ENCODE measurements at places on chromosomes 5 and 9. TPM values are rescaled to one million over a fixed set of nuclear protein-coding genes. Genes with fewer than 3 reads are reported as not detected.

Gene PHYHD1
- 66.5 TPM for total RNA-seq

Gene KCNMB1
- 5.2 TPM for total RNA-seq

Gene MRPL41
- 55.2 TPM for total RNA-seq

Gene PTPN3
- total RNA-seq, result 16.9 TPM

- H3K4me1 ChIP-seq, result no peaks in the 10 kb centered on the region
- DNase-seq, result no peak
- no peaks in the 10 kb centered on the region for H3K36me3 ChIP-seq
- H3K27ac ChIP-seq, result no peak overlapping the region
- no peak overlapping the region for H3K4me3 ChIP-seq
- H3K27me3 ChIP-seq, result no peaks in the 10 kb centered on the region
Measured at GRCh38 chr5:54959673-54960418, 25.5 kb downstream of the ESM1 start.

DNA sequence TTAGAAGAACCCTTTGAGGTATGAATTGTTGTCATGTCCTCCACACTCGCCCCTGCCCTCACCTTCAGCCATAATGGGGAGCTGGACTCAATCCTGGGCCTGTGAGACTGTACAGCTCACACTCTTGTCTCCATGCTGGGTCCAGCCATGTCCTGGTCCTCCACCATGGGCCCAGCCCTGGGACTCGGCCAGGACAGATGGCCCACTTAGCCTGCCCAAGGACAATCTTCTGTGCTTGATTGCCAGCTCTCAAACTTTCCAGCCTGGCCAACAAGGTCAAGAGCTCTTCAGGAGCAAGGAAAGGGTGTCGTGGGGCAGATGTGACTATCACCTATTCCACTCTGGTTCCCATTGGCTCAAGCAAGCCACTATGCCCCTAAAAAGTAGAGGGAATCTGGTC, 90.8 kb downstream of the HRH2 start:
- peaks cover 22% of the 10 kb centered on the region for H3K27me3 ChIP-seq
- H3K27ac ChIP-seq, result no peak overlapping the region
- no peaks in the 10 kb centered on the region for H3K36me3 ChIP-seq
- no peak overlapping the region for H3K4me3 ChIP-seq
- no peak for DNase-seq
- H3K4me1 ChIP-seq, result no peaks in the 10 kb centered on the region

DNA sequence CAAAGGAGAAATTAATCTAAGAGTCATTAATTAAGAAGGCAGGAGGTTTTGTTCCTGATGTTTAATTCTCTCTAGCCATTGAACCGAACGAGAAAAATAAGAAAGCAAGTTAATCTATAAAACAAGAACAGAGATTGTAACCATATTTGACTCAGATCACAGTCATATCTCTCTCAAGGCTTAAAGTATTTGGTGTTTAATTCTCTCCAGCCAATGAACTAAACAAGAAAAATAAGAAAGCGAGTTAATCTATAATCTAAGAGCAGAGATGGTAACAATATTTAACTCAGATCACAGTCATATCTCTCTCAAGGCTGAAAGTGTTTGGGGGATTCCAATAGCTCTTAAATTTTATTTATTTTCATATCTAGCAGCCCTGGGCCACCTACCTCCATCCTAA, 74.4 kb upstream of the SHISAL2B start:
- H3K4me1 ChIP-seq, result no peaks in the 10 kb centered on the region
- H3K27me3 ChIP-seq, result peaks cover 3% of the 10 kb centered on the region
- DNase-seq, result no peak
- no peak overlapping the region for H3K4me3 ChIP-seq

DNA sequence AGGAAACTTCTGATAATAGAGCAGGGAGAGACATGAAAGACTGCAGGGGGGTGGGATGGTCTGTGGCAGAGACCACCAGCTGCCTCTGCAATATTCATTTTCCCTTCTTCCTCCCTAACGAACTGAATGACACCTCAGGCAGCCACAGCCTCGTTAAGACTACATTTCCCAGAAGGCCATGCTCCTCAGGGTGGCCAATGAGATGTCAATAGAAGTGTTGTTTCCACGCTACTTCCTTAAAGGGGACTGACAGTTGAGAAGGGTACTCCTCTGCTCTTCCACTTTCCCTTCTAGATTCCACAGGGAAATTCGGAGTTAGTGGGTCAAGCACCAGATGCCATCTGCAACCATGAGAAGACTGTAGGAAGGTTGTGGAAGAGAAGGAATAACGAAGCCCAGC, 52.0 kb upstream of the DAPK1 start:
- no peak overlapping the region for H3K4me3 ChIP-seq
- H3K27me3 ChIP-seq, result no peaks in the 10 kb centered on the region
- H3K27ac ChIP-seq, result no peak overlapping the region
- no peaks in the 10 kb centered on the region for H3K36me3 ChIP-seq

DNA sequence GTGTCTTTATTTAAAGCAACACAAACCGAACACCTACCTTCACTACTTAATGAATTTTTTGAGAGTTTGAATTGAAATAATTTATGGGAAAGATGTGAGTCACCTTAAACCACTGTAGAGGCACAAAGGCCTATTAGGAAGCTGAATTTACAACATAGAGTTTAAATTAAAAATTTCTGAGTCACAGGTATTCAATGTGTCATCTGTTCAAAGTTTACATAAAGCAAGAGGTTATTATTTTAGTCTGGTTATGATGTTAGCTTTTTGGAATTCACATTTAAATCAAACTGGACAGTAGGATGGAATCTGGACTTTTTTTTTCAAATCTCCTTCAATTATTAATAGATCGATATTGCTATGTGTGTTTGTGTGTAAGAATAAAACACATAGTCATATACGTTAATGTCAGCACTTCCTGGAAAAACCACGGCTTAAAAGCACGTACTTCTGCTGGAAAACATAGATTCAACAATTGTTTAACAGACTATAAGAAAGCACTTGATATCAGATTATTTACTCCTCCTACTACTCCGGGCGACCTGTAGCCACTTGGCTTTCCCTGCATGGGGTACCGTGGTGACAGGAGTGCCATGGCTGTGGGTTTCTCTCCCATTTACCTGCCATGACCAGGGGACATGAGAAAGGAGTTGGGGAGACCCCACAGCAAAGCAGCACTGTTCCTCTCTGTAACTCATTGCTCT, 638.6 kb downstream of the SEMA5A start:
- no peaks in the 10 kb centered on the region for H3K27me3 ChIP-seq
- H3K4me3 ChIP-seq, result no peak overlapping the region
- no peak overlapping the region for H3K27ac ChIP-seq
- no peaks in the 10 kb centered on the region for H3K36me3 ChIP-seq
- no peak for DNase-seq
- H3K4me1 ChIP-seq, result no peaks in the 10 kb centered on the region

DNA sequence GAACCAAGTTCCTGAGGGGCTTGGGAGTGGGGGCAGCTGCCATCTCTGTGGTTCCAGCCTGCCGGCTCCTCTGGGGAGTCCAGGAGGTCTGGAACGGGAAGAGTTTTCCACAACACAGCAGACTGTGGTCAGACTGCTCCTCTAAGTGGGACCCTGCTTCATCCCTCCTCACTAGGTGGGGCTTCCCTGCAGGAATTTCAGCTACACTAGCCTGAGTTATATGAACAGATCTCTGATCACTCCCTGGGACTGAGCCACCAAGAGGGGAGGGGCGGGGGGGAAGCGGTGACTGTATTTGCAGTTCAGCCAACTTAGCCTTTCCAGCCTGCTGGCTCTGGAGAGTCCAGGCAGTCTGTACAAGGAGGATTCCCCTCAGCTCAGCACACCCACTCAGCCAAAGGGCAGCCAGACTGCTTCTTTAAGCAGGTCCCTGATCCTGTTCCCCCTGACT, 19.4 kb downstream of the DTWD2 start:
- DNase-seq, result peak; percentile 44
- no peaks in the 10 kb centered on the region for H3K4me1 ChIP-seq
- H3K27ac ChIP-seq, result no peak overlapping the region
- H3K36me3 ChIP-seq, result no peaks in the 10 kb centered on the region

DNA sequence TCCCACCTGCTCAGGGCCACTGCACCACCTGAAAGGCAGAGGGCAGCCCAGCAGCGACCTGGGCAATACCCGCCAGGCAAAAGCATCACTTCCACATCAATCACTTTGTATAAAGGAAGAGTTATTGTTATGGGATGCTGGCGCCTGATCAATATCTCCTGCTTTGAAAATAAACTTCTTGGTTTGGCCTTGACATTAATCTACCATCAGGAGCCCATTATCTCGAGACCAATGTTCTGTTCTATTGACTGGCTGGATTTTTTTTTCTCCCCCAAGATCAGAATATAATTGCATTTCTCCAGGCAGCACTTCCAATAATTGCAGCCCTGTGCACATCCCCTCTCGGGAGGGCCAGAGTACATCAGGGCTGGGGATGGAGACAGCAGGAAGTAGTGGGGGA, 44.4 kb upstream of the SAP30L start:
- H3K27me3 ChIP-seq, result no peaks in the 10 kb centered on the region
- no peaks in the 10 kb centered on the region for H3K4me1 ChIP-seq
- H3K36me3 ChIP-seq, result no peaks in the 10 kb centered on the region
- no peak for DNase-seq
- H3K27ac ChIP-seq, result no peak overlapping the region

DNA sequence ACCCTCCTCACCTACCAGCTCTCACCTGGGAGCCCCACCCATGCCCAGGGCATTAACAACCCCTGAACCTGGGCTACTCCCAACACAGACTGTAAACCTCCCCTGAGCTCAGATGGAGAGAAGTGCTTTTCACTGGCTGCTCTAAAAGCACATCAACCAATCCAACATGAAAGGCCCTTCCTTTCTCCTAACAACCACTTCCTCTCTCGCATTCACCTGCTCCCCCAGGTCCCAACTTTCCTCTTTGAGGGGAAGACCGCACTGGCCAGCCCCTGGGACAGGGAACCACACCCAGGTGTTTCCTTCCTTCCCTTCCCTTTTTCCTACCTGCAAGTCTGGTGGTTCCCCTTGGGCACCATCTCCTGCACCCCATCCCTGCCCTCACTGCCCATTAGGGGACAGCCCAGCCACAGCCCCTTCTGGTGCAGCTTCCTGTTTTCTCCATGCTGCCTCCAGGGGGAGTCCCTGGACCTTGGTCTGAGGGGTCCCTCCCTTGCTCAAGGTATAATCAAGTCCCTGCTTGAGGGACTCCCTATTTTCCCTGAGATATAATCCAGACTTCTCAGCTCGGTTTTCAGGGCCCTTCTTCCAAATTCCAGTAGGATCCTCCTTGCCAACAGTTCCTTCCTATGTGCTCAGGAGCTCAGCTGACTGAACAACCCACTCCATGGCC, 30.5 kb upstream of the DAB2IP start:
- H3K4me1 ChIP-seq, result no peaks in the 10 kb centered on the region
- H3K27me3 ChIP-seq, result no peaks in the 10 kb centered on the region
- no peak overlapping the region for H3K4me3 ChIP-seq
- peak; percentile 46 for DNase-seq
- H3K27ac ChIP-seq, result no peak overlapping the region

DNA sequence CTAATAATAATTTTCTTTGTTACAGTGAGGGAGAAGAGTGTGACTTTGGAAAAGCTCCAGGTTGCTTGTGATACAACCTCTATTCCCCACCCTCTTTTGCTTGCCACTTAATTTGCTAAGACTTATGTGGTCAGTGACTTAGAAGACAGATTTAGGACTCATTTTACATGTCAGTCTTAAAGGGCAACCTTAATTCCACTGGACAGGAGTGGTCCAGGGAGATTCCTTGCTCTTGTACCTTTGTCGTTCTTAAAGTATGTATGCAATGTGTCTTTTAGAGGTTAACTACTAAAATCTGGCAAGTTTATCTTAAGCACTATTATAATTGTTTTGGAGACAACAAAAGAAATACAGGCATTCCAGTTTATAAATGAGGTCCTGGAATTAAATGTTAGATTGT, 20.0 kb downstream of the SLC30A5 start:
- H3K27ac ChIP-seq, result no peak overlapping the region
- no peak for DNase-seq
- H3K4me3 ChIP-seq, result no peak overlapping the region
- H3K36me3 ChIP-seq, result peaks cover 46% of the 10 kb centered on the region

GRCh38 chr5:134103397-134103796, 11.1 kb upstream of the TCF7 start:
- H3K4me3 ChIP-seq, result no peak overlapping the region
- no peaks in the 10 kb centered on the region for H3K36me3 ChIP-seq

GRCh38 chr5:73266176-73266738, 93.3 kb downstream of the TMEM174 start:
- H3K27ac ChIP-seq, result no peak overlapping the region
- peaks cover 2% of the 10 kb centered on the region for H3K4me1 ChIP-seq
- H3K36me3 ChIP-seq, result no peaks in the 10 kb centered on the region
- H3K27me3 ChIP-seq, result no peaks in the 10 kb centered on the region
- peak; percentile 30 for DNase-seq
- no peak overlapping the region for H3K4me3 ChIP-seq

DNA sequence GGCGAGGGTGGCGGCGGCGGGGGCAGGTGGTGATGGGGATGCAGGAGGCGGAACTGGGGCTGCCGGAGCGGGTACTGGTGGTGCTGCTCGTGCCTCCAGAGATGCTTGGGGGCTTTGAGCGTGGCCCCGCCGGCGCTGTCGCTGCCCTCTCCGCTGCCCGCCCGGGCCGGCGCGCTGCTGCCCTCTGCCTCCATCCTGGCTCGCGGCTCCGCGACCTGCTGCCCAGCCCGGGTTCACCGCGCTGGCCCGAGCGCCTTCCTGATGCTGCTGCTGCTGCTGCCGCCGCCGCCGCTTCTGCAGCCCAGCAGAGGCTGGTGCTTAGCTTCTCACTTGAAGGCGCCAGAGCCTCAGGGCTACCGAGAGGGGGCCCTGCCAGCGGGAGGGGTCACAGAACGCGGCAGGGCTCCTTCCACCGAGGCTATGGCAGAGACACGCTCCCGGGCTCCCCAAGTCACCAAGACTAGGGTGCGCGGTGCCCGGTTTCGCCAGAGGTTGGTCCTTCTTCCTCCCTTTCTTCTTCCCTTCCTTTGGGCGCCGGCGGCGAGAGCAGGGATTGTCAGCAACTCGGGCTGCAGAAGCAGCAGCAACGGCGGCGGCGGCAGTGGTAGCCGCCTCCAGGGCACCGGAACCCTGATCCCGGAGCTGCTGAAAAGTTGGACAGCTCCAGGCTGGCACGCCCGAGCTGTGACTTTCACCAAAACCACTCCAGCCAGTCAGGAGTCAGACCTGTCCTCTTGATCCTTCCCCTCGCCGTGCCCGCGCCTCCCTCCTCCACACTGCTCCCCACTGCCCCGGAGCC, at the start of gene PDE4D:
TSS of gene PDE4D (minus strand) at position 298 of the 799 bp plus-strand sequence.
- no peak within 1 kb of the TSS for H3K27ac ChIP-seq
- peak; percentile 84 for DNase-seq
- H3K4me3 ChIP-seq, result no peak within 1 kb of the TSS
- peaks cover 33% of the 10 kb centered on the region for H3K27me3 ChIP-seq
- H3K36me3 ChIP-seq, result no peaks in the 10 kb centered on the region

- no peaks in the 10 kb centered on the region for H3K27me3 ChIP-seq
- no peaks in the 10 kb centered on the region for H3K36me3 ChIP-seq
- H3K4me3 ChIP-seq, result no peak overlapping the region
- H3K4me1 ChIP-seq, result peaks cover 4% of the 10 kb centered on the region
- no peak for DNase-seq
Measured at GRCh38 chr9:95666785-95667155, 150.0 kb upstream of the PTCH1 start.

GRCh38 chr5:33367416-33367815, 73.3 kb upstream of the TARS1 start:
- no peak for DNase-seq
- no peaks in the 10 kb centered on the region for H3K27me3 ChIP-seq
- no peak overlapping the region for H3K27ac ChIP-seq

- H3K4me1 ChIP-seq, result no peaks in the 10 kb centered on the region
- H3K4me3 ChIP-seq, result no peak overlapping the region
- H3K36me3 ChIP-seq, result no peaks in the 10 kb centered on the region
- H3K27ac ChIP-seq, result no peak overlapping the region
- no peaks in the 10 kb centered on the region for H3K27me3 ChIP-seq
Measured at GRCh38 chr9:78669591-78669990, 372.7 kb downstream of the PSAT1 start.

- no peaks in the 10 kb centered on the region for H3K27me3 ChIP-seq
- H3K4me3 ChIP-seq, result no peak overlapping the region
- DNase-seq, result no peak
- no peak overlapping the region for H3K27ac ChIP-seq
- no peaks in the 10 kb centered on the region for H3K4me1 ChIP-seq
- H3K36me3 ChIP-seq, result no peaks in the 10 kb centered on the region
Measured at GRCh38 chr5:63563008-63563917, 399.0 kb downstream of the HTR1A start.

Measured in lung (tissue), 17 donors.